Stimulated activated CD8-positive, alpha-beta memory T cell treated with anti-CD3 and anti-CD28 coated beads, Interleukin-7, amount 100 ng/mL, for 1 hour (primary cell): ENCODE measurements at places on chromosomes 6 and 20.

- DNase-seq: no peak
Observed at GRCh38 chr20:24458436-24458835, 11.0 kb upstream of the SYNDIG1 start.

DNA sequence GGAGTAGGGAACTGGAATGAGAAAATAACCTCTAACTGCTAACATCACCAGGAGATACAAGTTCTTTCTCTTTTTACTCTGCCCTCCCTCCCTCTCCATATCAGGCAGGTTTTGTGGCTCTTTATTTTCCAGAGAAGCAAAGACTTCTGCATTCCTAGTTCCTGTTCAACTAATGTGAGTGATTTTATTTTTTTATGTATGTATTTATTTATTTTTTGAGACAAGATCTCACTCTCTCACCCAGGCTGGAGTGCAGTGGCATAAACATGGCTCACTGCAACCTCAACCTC, 6.0 kb upstream of the IER3 start:
- no peak for DNase-seq

DNA sequence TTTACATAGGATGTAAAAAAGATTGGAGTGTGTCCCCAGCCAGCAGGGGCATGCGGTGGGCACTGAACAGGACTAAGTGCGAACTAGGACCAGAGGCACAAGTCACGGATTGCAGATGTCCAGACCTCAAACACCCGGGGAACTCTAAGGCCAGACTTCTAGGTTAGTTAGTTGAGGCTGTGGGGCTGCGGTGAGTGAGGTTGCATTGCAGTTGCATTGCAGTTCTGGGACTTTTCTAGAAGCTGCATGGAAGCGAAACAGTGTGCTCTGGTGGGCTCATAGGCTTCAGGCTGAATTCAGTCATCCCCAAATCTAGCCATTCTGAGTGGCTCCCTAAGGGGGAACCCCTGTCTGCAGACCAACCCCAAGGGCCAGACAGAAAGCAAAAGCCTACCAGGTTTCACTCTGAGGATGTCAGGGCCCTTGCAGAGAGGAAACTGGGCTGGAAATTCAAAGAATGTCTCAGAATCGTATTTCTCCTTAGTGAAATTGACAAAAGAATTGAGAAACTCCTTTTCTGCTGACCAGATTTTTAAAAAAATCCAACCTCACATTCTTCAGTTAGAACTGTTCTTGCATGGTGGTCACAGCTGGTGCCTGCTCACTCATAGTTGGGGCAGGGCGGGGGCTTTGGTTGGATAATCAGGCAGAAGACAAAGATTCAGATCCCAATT, 182.8 kb downstream of the ZDHHC14 start:
- no peak for DNase-seq

DNA sequence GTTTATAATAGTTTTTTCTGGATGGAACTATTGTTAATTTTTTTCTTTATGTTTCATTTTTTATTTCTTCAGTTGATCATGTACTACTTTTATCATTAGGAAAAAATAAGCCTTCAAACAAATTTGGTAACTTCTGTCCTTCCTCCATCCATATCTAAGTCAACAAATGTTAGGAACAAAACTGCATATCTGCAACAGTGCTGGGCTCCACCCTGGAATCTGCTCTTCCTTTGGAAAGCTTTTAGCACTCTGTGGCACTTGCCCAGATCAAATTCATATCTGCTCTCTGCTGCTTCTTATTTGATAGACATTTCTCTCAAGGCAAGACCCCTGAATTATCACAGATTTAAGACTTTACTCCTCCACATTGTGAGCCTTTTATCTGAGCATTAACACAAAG, 24.3 kb upstream of the GPR63 start:
- DNase-seq: no peak

- DNase-seq: no peak
Observed at GRCh38 chr20:49616154-49617007, 48.4 kb upstream of the PTGIS start.

GRCh38 chr6:104229057-104229456, 630.7 kb downstream of the HACE1 start:
- no peak for DNase-seq

- no peak for DNase-seq
Observed at GRCh38 chr6:64712606-64713005, 994.4 kb downstream of the EYS start.

- DNase-seq: no peak
Observed at GRCh38 chr6:135397172-135397952, 100.2 kb downstream of the AHI1 start.

- DNase-seq: no peak
Observed at GRCh38 chr6:164359036-164359435, 944.5 kb downstream of the QKI start.

DNA sequence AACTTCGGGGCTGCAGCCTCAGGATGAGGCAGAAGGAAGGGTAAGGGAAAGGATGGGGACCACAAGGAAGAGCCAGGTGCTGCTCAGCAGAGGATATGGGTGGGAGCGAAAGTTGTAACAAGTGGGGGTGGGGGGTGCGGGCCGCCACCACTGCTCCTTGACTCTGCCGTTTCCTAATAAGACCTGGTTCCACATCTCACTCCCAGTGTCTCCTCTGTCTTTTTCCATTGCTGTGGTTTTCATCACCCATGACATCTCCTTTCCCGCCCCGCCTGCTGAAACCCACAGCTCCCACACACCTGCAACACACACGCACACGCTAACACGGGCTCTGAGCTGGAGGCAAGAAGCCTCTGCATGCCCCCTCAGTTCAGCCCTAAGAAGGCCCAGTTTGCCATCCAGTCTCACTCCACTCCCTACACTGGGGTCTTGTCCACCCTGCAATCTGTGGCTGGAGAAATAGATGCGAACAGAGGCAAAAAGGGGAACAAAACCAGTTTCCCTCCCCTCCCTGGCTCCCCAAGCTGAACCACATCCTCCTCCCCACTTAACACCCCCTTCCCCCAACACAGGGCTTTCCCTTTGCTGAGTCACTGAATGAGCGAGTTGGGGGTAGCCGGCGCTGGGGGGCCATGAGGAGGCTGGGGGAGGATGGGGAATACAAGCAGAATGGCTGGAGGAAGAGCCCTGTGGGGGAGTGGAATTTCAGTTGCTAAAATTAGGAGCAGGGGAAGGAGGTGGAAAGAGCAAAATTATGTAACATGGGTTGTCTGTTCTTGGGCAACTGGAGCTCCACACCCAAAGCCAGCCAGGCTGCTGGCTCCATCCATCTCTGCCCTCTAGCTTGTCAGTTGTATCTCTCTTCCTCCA, 11.5 kb downstream of the NFKBIL1 start:
- DNase-seq: no peak

GRCh38 chr6:80618953-80619352, 512.5 kb downstream of the BCKDHB start:
- no peak for DNase-seq

- no peak for DNase-seq
Observed at GRCh38 chr6:99458319-99458718, 33.2 kb upstream of the PNISR start.

DNA sequence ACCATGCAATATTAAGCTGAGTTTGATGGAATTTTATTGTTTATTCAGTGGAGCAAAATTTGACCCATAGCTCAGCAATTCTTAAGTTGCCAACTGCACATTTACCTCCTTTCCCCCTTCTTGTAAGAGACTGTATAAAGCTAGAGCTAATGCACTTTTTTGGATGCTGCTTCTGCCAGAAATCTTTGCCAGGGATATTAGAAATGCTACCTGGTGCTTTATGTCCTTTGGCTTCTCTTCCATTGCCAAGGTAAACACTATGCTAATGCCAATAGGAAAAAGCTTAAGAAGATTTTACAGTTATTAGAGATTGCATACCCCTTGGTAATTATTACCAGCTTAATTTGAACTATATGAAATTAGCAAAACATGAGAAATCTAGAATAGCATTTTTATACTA, 79.0 kb upstream of the OGFRL1 start:
- DNase-seq: no peak

DNA sequence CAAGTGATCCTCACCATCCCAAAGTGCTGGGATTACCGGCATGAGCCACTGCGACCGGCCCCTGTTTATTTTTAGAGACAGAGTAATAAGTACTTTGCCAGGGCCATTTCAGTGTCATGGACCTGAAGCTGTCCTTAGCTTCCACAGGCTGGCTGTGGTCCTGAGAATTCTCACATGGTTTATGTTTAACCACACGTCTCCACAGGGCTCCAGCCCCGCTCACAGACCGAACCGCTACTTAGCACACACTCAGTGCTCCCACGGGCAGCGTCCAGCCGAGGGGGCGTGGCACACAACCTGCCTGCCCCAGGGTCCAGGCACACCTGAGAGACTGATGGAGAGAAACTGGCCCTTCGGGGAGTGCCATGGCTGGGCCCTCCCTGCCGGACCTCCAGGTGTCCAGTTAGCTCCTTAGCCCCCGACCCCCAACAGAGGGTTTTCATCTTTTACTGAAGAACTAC, 11.7 kb downstream of the ACSS1 start:
- DNase-seq: no peak

GRCh38 chr20:15806105-15806504, 767.1 kb downstream of the KIF16B start:
- DNase-seq: no peak

DNA sequence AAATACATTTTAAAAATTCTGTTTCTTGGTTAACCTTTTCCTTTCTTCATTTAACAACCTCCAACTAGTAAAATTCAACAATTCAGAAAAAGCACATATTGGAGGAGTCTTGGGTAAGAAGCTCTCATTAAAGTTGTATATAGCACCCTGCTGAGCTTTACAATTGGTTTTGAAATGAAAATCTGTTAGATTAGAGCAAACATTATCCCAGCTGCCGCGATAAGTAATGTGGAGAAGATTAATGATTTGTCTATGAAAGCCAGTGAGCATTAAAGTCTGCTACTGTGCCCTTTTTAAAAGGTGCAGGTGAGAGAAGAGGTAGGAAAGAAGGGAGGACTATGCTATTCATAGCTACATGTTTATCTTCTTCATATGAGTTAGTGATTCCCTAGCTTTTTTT, 201.5 kb downstream of the ZFAND3 start:
- no peak for DNase-seq

GRCh38 chr6:118305081-118305480, 243.0 kb upstream of the PLN start:
- DNase-seq: no peak

DNA sequence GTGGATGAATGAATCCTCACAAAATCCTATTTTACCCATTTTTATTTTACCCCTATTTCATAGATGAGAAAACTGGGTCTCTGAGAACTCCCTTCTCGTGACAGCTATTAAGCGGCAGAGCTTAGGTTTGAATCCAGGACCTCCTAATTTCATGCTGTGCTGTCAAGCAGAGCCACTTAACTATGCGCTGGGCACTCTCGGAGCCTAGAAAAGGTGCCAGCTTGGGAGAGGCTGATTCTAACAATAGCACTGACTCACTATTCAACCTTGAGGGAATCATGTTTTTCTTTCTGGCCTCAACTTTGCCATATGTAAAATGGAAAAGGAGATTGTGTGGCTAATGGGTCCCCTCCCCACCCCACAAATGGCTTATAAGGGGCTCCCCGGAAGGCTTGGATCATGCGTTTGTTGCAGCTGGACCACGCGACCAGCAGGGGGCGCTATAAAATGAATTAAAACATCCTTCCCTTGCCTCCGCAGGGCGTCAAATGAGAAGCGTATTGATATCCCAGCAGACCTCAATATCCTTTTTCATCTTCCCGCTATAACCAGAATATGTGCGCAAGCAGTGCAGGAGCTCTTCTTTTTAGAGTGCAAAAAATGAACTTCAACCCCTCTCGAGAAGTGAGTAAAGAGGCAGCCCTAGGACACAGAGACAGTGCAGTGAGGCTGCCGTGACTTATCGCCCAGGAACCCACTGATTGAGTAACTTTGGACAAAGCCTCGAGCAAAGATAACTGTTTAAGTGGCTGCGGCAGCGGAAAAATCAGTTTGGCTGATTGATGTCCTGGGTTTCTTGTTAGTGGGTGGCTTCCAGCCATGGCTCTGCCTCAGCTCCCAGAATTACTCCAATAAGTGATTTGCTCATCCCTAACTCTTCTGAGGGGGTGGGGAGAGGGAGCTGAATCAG, 12.8 kb upstream of the PDYN start:
- no peak for DNase-seq

DNA sequence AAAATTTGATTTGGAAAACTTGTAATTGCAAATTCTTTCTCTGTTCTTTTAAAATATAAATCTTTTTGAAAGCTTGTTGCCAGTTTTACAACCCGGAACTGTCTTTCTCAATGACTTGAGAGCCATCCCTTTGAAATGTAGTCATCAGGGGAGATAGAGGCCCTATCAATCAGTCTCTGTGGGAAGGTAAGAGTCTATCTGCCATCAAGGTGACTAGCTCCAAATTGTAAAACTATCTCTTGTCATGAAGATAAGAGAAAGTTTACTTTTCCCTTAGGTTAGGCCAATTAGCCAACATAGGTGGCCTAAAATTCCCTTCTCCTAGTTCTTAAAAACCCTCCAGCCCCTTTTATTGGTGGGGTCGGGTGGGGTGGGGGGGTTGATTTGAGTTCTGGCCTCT, 469.1 kb upstream of the IRAK1BP1 start:
- no peak for DNase-seq

GRCh38 chr6:142950291-142950690, 5.3 kb upstream of the HIVEP2 start:
- DNase-seq: no peak

GRCh38 chr6:62480544-62480943, 194.5 kb upstream of the KHDRBS2 start:
- no peak for DNase-seq

DNA sequence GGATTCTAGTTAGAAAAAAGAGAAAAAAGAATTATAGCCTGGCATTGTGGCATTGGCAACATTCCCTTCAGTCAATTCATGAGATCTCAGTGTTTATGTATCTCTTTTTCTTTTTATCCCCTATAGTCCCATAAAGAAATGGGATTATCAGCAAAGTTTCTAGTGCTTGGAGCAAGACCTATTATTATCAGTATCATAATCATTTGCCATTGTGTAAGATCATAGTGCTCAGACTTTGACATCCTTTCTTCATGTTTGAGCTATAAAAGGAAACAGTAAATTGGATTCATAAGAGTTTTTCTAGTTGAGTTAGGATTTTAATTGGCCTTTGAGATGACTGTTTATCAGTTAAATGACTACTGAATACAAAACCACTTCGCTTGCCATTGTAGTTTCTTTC, 295.6 kb downstream of the GRIK2 start:
- no peak for DNase-seq

- DNase-seq: no peak
Observed at GRCh38 chr6:101146389-101146788, 247.1 kb upstream of the GRIK2 start.

DNA sequence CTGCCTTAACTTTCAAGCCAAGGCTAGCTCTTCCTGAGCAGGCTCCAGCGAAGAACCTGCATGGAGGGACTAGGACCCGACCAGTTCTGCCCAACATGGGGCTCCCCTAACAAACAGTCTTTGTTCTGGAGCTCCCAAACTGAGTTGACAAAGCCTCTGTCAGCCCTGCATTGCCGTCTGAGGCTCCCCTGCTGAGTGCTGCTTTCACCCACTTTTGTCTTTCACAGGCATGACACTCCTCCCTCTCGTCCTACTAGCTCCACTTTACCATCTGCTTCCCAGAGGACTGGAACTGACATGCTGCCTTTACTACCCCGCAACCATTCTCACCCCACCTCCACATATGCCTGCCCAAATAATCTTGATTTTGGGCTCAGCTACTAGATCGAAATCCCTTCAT, 45.1 kb upstream of the B4GALT5 start:
- DNase-seq: no peak
